Stimulated activated naive CD8-positive, alpha-beta T cell treated with anti-CD3 and anti-CD28 coated beads, Interleukin-15, Interleukin-2, amounts not matched to agents 100 U/mL and 50 U/mL, for 24 hours (primary cell): ENCODE measurements at places on chromosomes 11 and 22.

DNA sequence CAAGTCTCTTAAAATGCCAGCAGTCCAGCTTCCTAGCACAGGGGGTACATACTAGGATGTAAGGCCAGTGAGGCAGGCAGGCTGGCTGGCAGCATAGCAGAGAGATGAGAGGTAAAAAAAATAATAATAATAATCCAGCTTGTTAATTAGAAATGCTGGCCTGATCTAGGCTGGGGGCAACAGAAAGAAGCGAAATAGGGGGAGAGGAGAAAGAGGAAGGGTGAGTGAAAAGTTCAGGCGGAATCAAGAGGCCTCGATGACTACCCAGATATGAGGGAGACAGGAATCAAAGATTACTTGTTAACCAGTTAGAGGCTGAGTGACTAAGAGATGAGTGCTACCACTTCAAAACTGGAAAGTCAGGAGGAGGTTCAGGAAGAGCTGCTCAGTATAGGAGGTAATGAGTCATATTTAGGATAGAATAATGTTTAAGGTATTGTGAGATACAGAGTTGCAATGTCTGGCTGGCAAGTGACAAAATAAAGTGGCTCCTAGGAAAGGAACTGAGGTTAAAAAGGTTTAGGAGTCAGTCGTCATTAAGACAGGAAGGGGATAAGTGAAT, 2.8 kb downstream of the ALKBH8 start:
- DNase-seq, result no peak

DNA sequence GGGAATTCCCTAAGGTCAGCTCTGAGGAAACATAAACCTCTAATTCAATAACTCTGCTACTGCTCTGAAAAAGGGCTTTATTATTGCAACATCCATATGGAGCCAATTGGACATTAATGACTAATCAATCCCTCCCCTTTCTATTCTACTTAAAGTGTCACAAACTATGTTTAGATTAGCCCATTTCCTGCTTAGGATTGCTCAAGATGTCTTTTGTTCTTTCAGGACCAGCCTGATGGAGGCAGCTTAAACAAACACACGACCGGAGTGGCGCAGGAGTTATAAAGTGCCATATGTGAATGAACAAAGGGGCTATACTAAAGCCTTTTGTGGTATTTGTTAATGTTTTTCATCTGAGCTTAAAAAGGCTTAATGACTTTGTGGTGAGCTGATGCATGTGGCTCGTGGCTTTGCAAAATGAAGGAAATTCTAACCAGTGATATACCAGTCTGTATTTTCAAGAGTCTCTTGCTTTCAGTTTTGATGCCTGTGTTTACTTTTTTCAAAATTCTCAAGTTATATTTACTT, 354.4 kb downstream of the SOX6 start:
- no peak for DNase-seq

DNA sequence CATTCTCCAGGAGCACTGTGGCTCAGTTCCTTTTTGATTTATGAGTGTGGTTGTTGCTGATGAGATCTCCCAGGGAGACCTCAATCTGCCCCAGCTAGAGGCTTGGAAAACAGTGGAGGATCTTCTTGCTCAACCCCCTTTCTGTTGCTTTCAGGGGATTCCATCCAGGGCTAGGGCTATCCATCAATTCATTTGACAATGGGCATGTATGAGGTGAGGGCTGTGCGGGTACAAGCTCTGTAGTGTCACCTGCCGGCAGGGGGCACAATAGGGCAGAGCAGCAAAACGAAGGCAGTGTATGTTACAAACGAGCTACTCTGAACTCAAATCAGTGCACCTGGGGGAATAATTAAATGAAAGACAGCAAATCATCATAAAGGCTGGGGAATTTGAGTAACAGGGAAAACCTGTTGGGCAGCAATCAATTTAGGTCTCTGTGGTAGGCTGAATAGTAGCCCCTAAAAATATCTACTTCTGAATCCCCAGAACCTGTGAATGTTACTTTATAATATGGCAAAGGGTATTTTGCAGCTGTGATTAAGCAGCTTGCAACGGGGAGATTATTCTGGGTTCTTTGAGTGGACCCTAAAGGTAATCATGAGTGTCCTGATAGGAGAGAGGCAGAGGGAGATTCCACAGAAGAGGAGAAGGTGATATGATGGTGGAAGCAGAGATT, 170.3 kb upstream of the ZBED5 start:
- peak; percentile 80 for DNase-seq

- DNase-seq, result peak; percentile 32
These were observed 89.0 kb downstream of the ISX start for GRCh38 chr22:35154937-35155387.

DNA sequence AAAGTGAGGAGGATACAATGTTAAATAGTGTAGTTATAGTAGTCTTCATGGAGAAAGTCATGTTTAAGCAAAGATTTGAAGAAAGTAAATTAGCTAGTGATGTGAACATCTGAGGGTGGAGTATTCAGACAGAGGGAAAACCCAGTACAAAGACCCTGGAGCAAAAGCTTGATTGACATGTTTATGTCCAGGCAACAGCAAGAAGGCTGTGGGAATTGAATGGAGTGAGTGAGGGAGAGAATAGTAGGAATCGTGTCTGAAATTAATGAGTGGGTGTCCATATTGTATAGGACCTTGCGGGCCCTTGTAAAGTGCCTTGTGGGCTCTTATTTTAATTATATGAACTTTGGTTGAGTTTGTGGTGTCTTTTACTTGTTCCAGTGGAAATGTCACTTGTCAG, 424.1 kb upstream of the KIRREL3 start:
- no peak for DNase-seq
